ENCODE measurements at places on chromosomes 4 and X.

DNA sequence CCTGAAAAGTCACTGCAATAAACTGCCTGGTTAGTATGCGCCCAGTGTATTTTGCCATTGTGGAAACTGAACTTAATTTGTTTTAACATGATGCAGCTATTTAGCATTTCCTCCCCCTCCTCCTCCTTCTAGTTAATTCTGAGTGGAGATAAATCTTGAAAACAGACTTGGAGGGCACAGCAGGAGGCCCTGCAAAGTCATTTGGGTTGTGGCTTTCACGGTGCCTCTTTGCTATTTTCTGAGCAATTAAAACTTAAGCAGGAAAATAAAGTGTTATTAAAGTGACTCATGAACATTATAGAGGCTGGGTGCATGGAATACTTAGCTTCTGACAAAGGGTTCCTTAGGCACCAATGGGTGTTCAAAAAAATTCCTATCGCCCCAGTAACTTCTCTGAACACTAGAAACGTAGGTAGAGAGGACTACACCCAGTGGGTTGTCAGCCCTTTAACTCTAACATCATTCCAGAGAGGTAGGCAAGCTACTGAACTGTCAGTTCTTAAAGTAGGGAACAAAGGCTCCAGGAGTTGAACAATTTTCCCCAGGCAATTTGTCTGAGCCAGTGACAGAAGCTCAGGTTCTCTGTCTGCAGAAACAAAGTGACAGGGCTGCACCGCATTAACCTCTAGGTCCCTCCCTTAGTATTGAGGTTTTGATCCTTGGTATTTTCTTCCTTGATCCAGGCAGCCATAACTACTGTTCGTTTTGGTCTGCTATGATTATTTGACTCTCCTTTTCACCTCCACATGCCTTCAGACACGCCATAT, 158.3 kb upstream of the KIT start:
- DNase-seq, result peak; percentile 94

DNA sequence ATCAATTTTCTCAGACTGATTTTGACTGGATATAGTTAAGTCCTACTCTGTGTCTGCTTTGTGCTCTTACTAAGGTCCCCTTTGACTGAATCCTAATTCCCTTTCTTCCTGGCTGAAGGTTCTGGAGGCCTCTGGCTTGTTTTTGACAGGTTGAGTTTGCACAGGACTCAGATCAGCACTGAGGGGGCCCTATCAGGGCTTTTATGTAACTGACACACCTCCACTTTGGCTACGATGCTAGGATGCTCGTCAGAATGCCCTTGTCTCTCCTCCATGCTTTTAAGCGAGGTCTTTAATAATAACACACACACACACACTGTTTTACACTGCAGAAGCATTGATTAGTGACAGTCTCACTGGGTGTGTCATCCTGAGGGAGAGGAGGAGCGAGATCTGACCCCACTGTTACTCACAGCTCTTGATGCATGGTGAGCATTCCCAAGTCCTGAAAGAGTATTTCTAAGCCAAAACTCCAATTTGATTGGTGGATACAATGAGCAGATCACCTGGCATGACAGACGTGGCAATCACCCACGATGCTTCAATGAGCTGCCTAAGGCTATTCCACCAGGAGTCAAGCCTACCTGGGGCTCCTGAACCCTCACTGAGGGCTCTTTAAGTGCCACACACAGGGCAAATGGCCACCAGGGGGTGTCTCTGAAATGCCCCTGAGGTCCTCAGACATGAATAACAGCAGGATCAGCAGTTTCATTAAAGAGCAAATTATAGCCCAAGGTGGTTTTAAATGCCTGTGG, 130.4 kb upstream of the CPEB2 start:
- no peak for DNase-seq

GRCh38 chr4:125573368-125573767, 258.6 kb downstream of the FAT4 start:
- DNase-seq, result no peak

DNA sequence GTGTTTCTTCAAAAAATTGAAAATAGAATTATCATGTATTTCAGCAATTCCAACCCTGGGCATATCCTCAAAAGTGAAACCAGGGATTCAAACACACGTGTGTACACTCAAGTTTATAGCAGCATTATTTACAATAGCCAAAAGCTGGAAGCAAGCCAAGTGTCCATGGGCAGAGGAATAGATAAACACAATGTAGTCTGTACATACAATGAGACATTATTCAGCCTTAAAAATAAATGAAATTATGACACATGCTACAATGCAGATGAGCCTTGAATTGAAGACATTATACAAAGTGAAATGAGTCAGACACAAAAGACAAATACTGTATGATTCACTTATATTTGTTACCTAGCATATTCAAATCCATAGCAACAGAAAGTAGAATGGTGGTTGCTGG, 853.4 kb downstream of the STIM2 start:
- no peak for DNase-seq

DNA sequence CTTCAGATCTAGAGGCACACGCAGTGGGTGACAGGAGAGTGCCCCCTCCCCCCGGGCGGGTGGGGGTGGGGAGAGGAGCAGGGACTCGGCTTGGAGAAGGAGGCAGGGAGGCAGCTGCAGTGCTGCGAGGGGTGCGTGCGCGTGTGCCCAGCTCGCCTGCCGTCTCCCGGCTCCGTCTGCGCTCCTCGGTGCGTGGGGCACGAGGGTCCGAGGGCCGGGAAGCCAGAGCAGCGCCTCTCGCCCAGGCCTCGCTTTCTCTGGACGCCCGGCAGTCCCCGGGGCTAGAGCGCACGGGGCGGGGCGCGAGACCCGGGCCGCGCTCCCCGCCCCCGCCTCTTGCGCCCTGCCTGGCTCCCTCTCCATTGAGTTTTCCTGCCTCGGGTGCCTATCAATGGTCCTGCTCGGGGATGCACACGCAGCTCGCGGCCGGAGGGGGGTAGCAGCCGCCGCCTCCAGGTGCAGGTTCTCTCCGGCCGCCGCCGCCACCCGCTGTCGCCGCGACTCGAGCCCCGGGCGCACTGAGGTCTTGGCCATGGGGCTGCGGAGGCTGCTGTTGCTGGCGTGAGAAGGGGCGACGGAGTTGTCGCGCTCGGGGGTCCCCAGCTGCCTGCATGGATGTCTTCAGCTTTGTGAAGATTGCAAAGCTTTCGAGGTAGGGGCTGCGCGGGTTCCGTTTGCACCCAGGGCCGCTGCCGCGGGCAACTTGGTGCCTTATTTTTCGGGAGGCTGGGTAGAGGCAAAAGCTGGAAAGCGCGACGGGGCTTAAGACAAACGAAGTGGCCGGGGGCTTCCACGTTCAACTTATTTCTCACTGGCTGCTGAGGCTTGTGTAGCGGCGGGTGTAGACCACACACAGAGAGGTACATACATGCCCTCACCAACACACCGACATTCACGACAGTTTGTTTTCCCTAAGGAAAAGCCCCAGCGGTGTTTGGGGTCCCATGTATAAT, at the start of gene FRMPD4:
FRMPD4 (plus strand) TSS at position 113 of the 953 bp plus-strand sequence; CDS start at position 612, 499 bp downstream.
- DNase-seq, result no peak

DNA sequence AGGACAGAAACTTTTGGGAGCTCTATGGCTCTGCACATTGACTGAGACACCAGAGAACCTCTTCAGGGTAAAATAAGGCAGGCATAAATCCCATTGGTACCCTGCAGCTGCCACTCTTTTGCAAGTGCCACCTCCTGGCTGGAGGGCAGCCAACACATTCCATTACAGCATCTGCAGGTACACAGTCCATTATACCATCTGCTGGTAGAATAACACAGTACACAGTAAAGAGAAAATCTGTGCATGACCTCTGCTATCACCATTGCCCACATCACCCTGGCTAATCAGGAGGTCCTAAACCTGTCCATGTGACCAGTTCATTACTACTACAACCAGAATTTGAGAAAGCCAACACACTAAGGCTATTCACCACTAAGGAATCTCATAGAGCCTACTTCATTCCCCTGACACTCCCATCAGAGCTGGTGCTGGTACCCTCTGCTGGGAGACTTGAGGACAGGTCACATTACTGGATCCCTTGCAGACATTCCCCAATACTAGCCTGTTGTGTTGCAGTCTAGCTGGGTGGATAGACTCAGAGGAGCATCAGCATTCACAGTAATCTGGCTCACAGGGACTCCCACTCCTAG, 176.2 kb upstream of the TACR3 start:
- DNase-seq, result no peak

DNA sequence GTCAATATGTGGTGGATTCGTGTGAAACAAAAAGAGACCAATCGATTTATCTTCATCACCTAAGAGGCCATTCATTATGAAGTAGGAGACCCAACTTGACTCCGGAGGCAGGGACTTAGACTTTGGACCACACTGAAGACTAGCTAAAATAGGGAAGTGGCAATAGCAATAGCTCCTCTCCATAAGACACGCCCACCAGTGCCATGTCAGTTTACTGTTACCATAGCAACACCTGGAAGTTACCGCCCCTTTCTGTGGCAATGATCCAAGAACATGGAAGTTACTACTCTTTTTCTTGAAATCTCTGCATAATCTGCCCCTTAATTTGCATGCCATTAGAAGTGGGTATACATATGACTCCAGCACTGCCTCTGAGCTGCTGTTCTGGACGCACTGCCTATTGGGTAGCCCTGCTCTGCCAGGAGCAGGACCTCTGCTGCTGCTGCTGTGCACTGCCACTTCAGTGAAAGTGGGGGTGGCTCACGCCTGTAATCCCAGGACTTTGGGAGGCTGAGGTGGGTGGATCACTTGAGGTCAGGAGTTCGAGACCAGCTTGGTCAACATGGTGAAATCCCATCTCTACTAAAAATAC, 163.2 kb downstream of the PRKX start:
- DNase-seq, result peak; percentile 55

- DNase-seq, result no peak
Observed at GRCh38 chr4:40308528-40309122, 26.5 kb upstream of the CHRNA9 start.

GRCh38 chrX:154990496-154990895, 32.0 kb downstream of the F8 start:
- DNase-seq, result no peak

GRCh38 chr4:113053883-113054282, 4.4 kb downstream of the ANK2 start:
- no peak for DNase-seq

DNA sequence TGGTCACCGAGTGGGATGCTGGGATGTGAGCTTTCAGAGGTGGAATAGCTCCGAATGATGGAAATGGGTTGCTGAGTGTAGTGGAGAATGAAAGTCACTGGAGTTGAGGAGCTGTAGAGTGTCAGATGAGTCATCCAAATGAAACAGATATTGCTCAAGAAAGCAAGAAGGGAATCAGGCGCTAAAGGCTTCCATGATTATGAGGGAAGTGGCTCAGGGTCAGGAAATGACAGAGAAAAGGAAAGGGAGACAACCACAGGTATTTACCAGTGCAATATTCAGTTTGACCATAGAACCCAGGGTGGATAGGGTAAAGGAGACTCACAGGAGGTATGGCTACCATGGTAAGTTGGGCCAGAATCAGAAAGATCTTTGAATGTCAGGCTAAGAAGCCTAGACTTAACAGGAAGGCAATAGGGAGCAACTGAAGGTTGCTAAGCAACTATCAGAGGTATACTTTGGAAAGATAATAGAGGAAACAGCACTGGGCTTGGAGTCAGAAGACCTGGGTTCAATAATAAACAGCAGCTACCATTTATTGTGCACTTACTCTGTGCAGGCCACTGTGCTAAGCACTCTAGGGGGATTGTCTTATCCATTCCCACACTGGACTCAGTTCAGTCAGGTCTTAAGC, 11.7 kb downstream of the LAS1L start:
- DNase-seq, result peak; percentile 25

DNA sequence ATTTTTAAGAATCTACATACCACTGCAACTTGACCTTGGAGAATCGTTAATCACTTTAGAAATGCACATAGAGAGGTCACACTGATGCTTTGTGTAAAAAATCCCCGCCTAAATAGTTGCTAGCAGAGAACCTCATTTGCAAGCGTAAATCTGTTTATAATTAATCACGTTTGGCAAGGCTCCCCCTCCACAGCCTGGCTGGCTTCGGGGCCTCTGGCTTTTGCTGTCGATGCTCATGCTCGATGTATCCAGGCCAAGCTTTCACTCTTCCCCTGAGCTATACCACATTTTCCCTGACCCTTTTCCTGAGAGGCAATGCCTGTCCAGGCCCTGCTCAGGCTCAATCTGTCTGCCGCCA, 23.4 kb downstream of the CYTL1 start:
- no peak for DNase-seq

- DNase-seq, result no peak
Observed at GRCh38 chr4:99061048-99061700, 27.4 kb downstream of the ADH5 start.

DNA sequence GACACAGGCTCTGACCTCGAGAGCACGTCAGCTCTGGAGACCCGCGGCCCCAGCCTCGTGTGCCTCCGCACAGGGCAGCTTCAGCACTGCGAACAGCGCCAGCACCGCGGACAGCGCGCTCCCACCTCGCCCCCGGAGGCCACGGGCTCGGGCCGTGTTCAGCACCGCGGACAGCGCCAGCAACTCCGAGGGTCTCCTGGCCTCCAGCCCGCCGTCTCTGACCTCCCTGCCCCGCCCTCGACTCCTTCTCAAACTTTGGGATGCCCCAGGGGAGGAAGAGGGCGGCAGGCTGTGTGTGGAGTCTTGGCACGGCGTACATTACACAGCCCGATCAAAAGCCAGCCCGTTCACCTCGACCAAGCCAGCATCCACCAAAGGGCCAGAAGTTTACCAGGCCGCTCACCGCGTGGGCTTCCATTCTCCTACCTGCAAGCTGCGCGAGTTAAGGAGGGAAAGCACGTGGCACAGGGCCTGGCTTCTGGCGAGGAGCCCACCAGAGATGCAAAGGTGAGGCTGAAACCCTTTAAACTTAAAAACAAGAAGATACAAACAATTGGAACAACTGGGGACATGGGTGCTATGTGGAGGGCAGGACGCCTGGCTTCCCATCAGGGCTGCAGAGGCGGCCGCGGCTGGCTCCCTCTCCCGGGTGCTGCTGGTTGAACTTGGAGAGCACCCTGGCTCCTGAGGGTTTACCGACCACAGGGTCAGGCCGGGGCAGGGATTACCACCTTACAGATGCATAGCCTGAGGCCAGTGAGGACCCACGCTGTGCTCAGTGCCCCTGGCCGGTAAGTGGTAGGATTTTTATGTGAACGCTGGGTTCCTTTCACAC, 4.5 kb upstream of the NKX1-1 start:
- DNase-seq, result peak; percentile 11

- DNase-seq, result no peak
Observed at GRCh38 chrX:100409610-100410590, at the start of gene PCDH19. PCDH19 (minus strand) TSS chrX:100410273; CDS start chrX:100408597, 1,676 bp downstream.

DNA sequence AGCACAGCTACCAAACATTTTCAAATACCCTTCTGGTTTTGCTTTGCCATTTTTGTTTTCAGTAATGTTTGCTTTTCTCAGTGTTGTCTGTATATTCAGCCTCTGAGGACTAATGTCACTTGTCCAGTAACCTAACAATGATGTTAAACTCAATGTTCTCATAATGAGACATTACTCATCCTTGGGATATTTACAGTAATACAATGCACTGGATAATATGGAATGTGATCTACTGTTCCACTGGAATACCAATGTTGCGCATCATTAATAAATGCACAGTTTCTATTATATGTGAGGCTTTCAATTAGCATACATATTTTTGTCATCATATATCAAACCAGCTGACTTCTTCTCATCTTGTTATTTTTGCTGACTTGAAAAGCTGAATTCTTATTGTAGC, 259.1 kb downstream of the SH2D1A start:
- DNase-seq, result no peak

All from A172 (cell line).